Right atrium auricular region (tissue), 2 donors: ENCODE measurements at places on chromosomes 1 and 21. TPM values are rescaled to one million over a fixed set of nuclear protein-coding genes. Genes with fewer than 3 reads are reported as not detected.

Gene CD1E
- 0.39 TPM for total RNA-seq

- no peak overlapping the region for H3K27ac ChIP-seq
- H3K4me3 ChIP-seq: no peak overlapping the region
- DNase-seq: no peak
Observed at GRCh38 chr1:37059346-37059745, 25.0 kb upstream of the GRIK3 start.

DNA sequence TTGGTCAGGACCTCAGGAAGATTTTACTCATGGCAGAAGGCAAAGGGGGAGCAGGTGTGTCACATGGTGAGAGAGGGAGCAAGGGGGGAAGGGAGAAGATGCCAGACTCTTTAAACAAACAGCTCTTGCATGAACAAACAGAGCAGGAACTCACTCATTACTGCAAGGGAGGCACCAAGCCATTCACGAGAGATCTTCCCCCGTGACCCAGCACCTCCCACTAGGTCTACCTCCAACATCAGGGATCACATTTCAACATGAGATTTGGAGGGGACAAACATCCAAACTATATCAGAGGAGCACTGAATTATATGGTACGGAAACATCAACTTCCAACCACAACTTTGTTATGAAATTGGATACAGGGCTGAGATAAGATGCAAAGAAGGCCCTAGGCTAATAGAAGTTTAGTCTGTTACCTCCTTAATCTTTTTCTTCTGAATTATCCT lies 164.9 kb downstream of the ST6GALNAC3 start:
- DNase-seq: no peak
- no peaks in the 10 kb centered on the region for H3K27me3 ChIP-seq
- no peaks in the 10 kb centered on the region for H3K36me3 ChIP-seq
- no peaks in the 10 kb centered on the region for H3K4me1 ChIP-seq
- no peak overlapping the region for H3K4me3 ChIP-seq

GRCh38 chr1:33908324-33908956 lies 44.6 kb downstream of the HMGB4 start:
- no peaks in the 10 kb centered on the region for H3K27me3 ChIP-seq
- no peak overlapping the region for H3K27ac ChIP-seq
- no peaks in the 10 kb centered on the region for H3K4me1 ChIP-seq
- no peak for DNase-seq

GRCh38 chr1:34361121-34361520 lies 184.4 kb downstream of the C1orf94 start:
- H3K27ac ChIP-seq: no peak overlapping the region
- H3K4me1 ChIP-seq: no peaks in the 10 kb centered on the region
- no peak for DNase-seq
- no peaks in the 10 kb centered on the region for H3K36me3 ChIP-seq
- no peak overlapping the region for H3K4me3 ChIP-seq

GRCh38 chr1:242629396-242629795 lies 104.9 kb upstream of the PLD5 start:
- H3K36me3 ChIP-seq: no peaks in the 10 kb centered on the region
- no peaks in the 10 kb centered on the region for H3K27me3 ChIP-seq
- no peak overlapping the region for H3K4me3 ChIP-seq
- H3K27ac ChIP-seq: no peak overlapping the region

Gene POMGNT1
- 87.8 TPM for total RNA-seq
